ENCODE measurements at places on chromosomes 11 and 22. TPM values are rescaled to one million over a fixed set of nuclear protein-coding genes. Genes with fewer than 3 reads are reported as not detected.

- peak overlapping the region; percentile 89 for H3K27ac ChIP-seq
- peaks cover 3% of the 10 kb centered on the region for H3K36me3 ChIP-seq
- H3K4me3 ChIP-seq = no peak overlapping the region
- H3K4me1 ChIP-seq = peaks cover 9% of the 10 kb centered on the region
Observed at GRCh38 chr11:47724041-47724729, 9.0 kb upstream of the AGBL2 start.

- H3K4me3 ChIP-seq = no peak overlapping the region
- no peaks in the 10 kb centered on the region for H3K27me3 ChIP-seq
- no peaks in the 10 kb centered on the region for H3K36me3 ChIP-seq
- no peak for DNase-seq
- no peaks in the 10 kb centered on the region for H3K4me1 ChIP-seq
Observed at GRCh38 chr11:92875473-92875872, 94.0 kb upstream of the MTNR1B start.

The GAL3ST3 gene
- total RNA-seq = 0.80 TPM

GRCh38 chr11:84250834-84251613 is 964.9 kb upstream of the CCDC90B start:
- H3K4me1 ChIP-seq = no peaks in the 10 kb centered on the region
- H3K27me3 ChIP-seq = no peaks in the 10 kb centered on the region
- no peak for DNase-seq
- no peaks in the 10 kb centered on the region for H3K36me3 ChIP-seq

The SAAL1 gene
- 13.0 TPM for total RNA-seq

The CARNS1 gene
- 0.92 TPM for total RNA-seq

GRCh38 chr11:67045314-67045713 is 11.3 kb upstream of the RHOD start:
- no peak for DNase-seq
- H3K36me3 ChIP-seq = no peaks in the 10 kb centered on the region
- H3K27me3 ChIP-seq = no peaks in the 10 kb centered on the region
- no peaks in the 10 kb centered on the region for H3K4me1 ChIP-seq

- H3K27me3 ChIP-seq = no peaks in the 10 kb centered on the region
- H3K36me3 ChIP-seq = no peaks in the 10 kb centered on the region
- H3K4me1 ChIP-seq = peaks cover 22% of the 10 kb centered on the region
- no peak for DNase-seq
- no peak overlapping the region for H3K27ac ChIP-seq
Observed at GRCh38 chr11:77090373-77091111, 12.1 kb upstream of the OMP start.

The OR52N4 gene
- total RNA-seq = not detected

- H3K36me3 ChIP-seq = no peaks in the 10 kb centered on the region
- H3K4me1 ChIP-seq = no peaks in the 10 kb centered on the region
- H3K4me3 ChIP-seq = no peak overlapping the region
- no peak overlapping the region for H3K27ac ChIP-seq
- no peaks in the 10 kb centered on the region for H3K27me3 ChIP-seq
Observed at GRCh38 chr22:39731481-39731880, 160.9 kb downstream of the CACNA1I start.

GRCh38 chr11:35298369-35298768 is 121.0 kb downstream of the SLC1A2 start:
- H3K27me3 ChIP-seq = no peaks in the 10 kb centered on the region
- DNase-seq = no peak
- H3K4me3 ChIP-seq = no peak overlapping the region
- H3K36me3 ChIP-seq = no peaks in the 10 kb centered on the region
- no peaks in the 10 kb centered on the region for H3K4me1 ChIP-seq

The KRTAP5-2 gene
- not detected for total RNA-seq

GRCh38 chr11:120013325-120014250 is 124.3 kb downstream of the TRIM29 start:
- no peaks in the 10 kb centered on the region for H3K36me3 ChIP-seq
- peak; percentile 72 for DNase-seq
- H3K27ac ChIP-seq = no peak overlapping the region
- H3K4me3 ChIP-seq = no peak overlapping the region
- H3K4me1 ChIP-seq = peaks cover 6% of the 10 kb centered on the region

DNA sequence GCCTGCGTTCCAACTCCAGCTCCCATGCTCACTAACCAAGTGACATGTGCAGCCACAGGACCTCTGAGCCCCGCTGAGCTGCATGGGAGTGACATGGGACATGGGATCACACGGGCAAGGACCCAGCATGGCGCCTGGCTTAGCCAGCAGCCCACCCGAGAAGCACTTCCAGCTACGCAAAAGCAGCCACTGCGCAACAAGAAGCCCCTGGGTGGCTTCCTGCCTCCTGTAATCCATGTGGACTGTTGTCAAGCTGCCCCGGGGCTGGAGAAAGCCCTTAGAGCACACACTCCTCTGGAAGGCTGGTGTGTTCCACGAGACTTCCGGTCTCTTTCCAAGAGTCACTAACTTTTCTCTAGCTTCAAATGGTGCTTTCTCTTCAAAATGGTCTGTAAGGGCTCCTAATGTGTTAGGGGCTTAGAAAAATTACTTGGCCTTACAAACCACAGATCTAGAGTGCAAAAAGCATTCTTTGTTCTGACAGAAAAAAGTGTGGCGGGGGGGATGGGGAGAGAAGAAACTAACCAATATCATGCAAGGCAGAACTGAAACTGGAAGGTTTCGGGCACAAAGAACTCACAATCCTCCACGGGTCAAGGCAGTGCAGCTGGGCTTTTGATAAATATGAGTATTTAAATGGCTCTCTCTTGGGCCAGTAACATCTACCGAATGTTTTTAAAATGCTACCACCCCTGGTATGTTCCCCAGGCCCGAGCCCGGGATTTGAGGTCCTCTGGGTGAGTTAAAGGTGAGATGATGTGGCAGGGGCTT is 5.5 kb downstream of the C11orf24 start:
- DNase-seq = no peak
- H3K27me3 ChIP-seq = no peaks in the 10 kb centered on the region
- no peak overlapping the region for H3K4me3 ChIP-seq
- no peaks in the 10 kb centered on the region for H3K36me3 ChIP-seq
- H3K27ac ChIP-seq = no peak overlapping the region
- peaks cover 7% of the 10 kb centered on the region for H3K4me1 ChIP-seq

The OR51E2 gene
- total RNA-seq = 0.28 TPM

The SLC35E4 gene
- total RNA-seq = 1.4 TPM

- DNase-seq = no peak
- no peaks in the 10 kb centered on the region for H3K4me1 ChIP-seq
- H3K36me3 ChIP-seq = no peaks in the 10 kb centered on the region
- H3K4me3 ChIP-seq = no peak overlapping the region
- no peaks in the 10 kb centered on the region for H3K27me3 ChIP-seq
Observed at GRCh38 chr22:34886391-34886790, 179.6 kb upstream of the ISX start.

DNA sequence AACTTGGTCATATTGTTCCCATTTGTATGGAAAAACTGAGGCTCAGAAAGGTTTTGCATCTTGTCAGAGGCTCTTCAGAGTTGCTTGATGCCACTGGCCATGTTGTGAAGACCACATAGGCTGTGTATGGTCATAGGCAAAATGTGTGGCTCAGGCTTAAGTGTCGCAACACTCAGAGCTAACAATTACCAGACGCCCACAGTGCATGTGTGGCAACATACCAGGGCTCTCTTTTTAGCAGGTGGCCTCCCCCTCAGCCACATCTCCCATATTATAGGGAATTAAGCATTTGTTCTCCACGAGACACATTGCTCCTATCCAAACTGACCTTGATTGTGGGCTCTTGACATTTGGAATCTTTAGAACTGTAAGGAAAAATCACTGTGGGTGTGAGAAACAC is 802.5 kb downstream of the DLG2 start:
- H3K27me3 ChIP-seq = no peaks in the 10 kb centered on the region
- peak overlapping the region; percentile 56 for H3K27ac ChIP-seq
- no peak overlapping the region for H3K4me3 ChIP-seq
- H3K36me3 ChIP-seq = no peaks in the 10 kb centered on the region

GRCh38 chr11:30322191-30322590 is 713 bp upstream of the ARL14EP start:
- peak overlapping the region; percentile 33 for H3K4me3 ChIP-seq
- H3K27me3 ChIP-seq = peaks cover 3% of the 10 kb centered on the region
- H3K27ac ChIP-seq = peak overlapping the region; percentile 38

GRCh38 chr22:35621451-35621850 is 4.3 kb upstream of the MB start:
- no peaks in the 10 kb centered on the region for H3K36me3 ChIP-seq
- no peaks in the 10 kb centered on the region for H3K27me3 ChIP-seq
- H3K27ac ChIP-seq = no peak overlapping the region
- no peak overlapping the region for H3K4me3 ChIP-seq

DNA sequence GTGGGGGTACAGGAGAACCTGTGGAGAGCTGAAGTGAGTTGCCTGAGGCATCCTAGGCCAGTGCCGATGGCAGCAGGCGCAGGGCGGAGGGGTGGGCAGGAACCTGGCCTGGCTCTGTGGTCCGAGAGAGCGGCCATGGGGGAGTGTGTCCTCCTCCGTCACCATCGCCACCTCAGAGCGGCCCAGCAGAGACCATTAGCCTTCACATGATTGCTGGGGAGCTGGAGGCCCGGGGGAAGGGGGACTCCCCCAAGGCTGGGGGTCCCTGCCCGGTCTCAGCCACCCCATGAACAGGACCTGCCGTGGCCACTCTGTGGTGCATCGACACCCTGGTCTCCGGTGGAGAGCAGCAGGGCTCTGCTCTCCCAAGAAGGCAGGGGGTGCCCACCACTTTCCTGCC is 4.1 kb downstream of the OMP start:
- no peaks in the 10 kb centered on the region for H3K27me3 ChIP-seq
- no peak for DNase-seq
- no peaks in the 10 kb centered on the region for H3K36me3 ChIP-seq
- no peak overlapping the region for H3K27ac ChIP-seq
- H3K4me3 ChIP-seq = no peak overlapping the region

The IRF7 gene
- total RNA-seq = 9.3 TPM

The TNNI2 gene
- 2.4 TPM for total RNA-seq

DNA sequence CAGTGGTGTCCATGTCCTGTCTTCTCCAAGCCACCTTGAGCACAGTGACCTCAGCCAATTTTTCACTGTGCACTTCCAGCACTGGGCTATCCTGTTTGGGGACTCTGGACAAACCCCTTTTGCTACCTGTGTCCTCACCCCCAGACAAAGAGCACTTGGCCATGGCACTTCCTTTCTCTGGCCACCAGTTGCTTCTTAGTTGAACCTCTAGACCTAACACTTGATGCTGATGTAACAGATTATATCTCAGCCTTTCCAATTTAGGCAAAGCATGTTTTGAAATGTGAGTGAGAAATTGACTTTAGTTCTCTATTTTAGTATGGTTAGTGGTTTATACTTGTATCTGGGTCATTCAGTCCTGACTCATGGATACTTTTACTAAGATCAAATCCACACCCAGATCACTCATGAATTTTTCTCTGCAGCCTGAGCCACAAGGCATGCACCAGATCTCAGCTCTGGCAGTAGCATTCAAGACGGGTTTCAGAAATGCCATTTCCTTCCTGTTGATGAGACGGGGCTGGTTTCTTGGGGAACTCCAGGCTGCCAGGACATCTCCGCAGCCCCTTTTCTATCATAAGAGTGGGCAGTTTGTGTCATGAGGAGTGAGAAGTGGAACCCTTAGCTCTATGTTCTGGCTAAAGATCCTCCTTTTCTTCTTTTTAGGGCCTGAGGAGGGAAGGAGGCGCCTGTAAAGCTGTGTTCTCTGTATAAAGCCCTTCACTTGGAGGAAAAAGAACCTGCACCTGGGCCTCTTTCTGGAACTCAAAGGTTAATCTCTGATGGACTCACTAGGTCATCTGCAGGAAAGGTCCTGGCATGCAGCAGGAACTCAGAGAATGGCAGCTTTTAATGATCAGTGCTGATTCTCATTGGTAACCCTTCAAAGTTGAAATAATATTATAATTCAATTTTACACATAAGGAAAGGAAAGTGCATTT is 185.6 kb upstream of the TENM4 start:
- no peaks in the 10 kb centered on the region for H3K36me3 ChIP-seq
- H3K27me3 ChIP-seq = no peaks in the 10 kb centered on the region
- H3K4me1 ChIP-seq = peaks cover 18% of the 10 kb centered on the region
- peak overlapping the region; percentile 65 for H3K27ac ChIP-seq

DNA sequence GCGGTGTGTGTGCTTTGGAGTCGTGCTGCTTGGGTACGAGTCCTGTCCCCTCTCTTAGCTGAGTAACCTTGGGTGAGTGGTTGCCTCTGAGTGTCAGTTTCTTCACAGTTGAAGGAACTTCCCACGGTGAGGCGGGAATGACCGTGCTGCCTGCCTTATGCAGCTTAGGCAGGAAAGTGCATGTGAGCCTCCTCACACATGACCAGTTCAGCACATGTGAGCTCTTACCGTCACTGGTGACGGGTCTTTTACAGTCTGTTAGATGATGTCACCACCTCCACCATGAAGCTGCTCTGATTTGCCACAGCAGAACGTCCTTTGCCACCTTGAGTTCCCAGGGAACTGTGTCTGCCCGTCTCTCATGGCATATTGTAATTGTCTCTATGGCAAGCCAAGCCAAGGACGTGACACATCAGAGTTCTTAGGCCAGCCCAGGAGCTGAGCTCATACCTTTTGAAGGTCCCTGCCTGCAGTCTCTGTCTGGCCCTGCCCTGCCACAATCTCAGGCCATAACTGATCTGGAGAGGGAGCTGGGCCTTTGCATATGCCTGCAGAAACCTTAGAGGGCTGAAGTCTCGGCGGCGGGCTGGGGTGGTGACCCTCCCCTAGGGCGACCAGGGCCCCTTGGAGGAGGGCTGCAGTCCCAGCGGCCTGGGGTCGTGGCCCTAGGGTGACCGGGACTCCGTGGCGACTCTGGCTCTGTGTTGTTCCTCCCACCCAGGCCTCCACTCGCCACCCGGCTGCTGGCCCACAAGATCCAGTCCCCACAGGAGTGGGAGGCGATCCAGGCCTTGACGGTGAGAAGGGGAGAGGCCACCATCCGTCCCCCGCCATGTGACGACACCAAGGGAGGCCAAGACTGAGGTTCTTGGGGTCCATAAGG is 7.8 kb downstream of the GGA1 start:
- no peak overlapping the region for H3K27ac ChIP-seq
- H3K36me3 ChIP-seq = no peaks in the 10 kb centered on the region
- H3K27me3 ChIP-seq = no peaks in the 10 kb centered on the region
- no peak overlapping the region for H3K4me3 ChIP-seq
- DNase-seq = no peak

- no peak for DNase-seq
- no peak overlapping the region for H3K27ac ChIP-seq
- no peaks in the 10 kb centered on the region for H3K4me1 ChIP-seq
- peaks cover 6% of the 10 kb centered on the region for H3K27me3 ChIP-seq
- H3K4me3 ChIP-seq = no peak overlapping the region
- no peaks in the 10 kb centered on the region for H3K36me3 ChIP-seq
Observed at GRCh38 chr11:112481893-112482292, 221.2 kb upstream of the PLET1 start.

DNA sequence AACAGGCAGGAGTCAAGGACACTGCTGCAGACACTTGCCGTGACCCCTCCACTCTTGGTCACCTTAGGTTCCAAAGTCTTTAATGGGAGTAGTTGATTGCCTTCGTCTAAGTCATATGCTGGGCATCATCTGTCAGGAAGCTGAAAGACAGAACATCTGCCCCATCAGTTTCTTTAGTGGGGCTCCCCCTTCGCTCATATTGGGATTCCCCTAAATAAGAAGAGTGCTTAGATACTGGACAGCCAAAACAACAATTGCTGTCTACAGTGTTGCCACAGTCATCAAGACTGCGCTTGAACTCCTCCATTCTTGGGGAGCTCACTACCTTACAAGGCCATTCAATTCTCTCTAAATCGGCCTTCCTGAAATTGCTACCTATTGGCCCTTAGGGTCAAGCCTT is 58.5 kb downstream of the UBASH3B start:
- H3K4me3 ChIP-seq = no peak overlapping the region
- no peak for DNase-seq
- no peaks in the 10 kb centered on the region for H3K27me3 ChIP-seq
- no peaks in the 10 kb centered on the region for H3K4me1 ChIP-seq
- no peaks in the 10 kb centered on the region for H3K36me3 ChIP-seq
